ENCODE measurements at places on chromosomes 1 and 21. TPM values are rescaled to one million over a fixed set of nuclear protein-coding genes. Genes with fewer than 3 reads are reported as not detected.

The NFIA gene
- 105 TPM for total RNA-seq

The LRRC53 gene
- total RNA-seq, result not detected

The SRP9 gene
- total RNA-seq, result 389 TPM

The FGR gene
- 3.4 TPM for total RNA-seq

The CCDC17 gene
- total RNA-seq, result 0.85 TPM

The TSPAN1 gene
- 7.9 TPM for total RNA-seq

The TTLL7 gene
- total RNA-seq, result 58.5 TPM

The PADI2 gene
- total RNA-seq, result 5.6 TPM

The TYW3 gene
- 23.6 TPM for total RNA-seq

The CFAP74 gene
- total RNA-seq, result 0.11 TPM

The HCRTR1 gene
- total RNA-seq, result 0.21 TPM

The ADORA1 gene
- total RNA-seq, result 1.4 TPM

The HSPA13 gene
- 71.8 TPM for total RNA-seq

The SYTL1 gene
- total RNA-seq, result 12.8 TPM

The HES3 gene
- not detected for total RNA-seq

The INSRR gene
- total RNA-seq, result 0.11 TPM

The SLC22A15 gene
- total RNA-seq, result 6.6 TPM

Data from urinary bladder (tissue), 4 donors.